WTC11 (cell line): ENCODE measurements at places on chromosomes 7 and 10. TPM values are rescaled to one million over a fixed set of nuclear protein-coding genes. Genes with fewer than 3 reads are reported as not detected.

DNA sequence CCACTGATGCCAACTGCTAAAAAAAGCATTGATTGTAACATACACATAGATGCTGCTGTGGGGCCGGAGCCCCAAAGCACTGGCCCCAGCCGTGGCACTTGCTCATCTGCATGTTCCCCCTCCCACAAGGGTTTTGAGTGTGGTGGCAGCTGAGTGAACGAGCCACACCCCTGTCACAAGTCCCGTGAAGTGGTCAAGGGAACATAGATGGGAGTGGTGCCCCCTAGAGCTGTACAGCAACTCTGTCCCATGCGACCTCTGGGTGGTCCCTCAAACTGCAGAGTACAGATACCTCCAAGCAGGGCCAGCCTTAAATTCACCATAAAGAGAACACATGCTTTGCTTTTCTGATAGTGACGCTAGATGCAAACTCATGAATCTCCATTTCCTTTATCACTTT is 503.3 kb upstream of the NRP1 start:
- no peak for DNase-seq

DNA sequence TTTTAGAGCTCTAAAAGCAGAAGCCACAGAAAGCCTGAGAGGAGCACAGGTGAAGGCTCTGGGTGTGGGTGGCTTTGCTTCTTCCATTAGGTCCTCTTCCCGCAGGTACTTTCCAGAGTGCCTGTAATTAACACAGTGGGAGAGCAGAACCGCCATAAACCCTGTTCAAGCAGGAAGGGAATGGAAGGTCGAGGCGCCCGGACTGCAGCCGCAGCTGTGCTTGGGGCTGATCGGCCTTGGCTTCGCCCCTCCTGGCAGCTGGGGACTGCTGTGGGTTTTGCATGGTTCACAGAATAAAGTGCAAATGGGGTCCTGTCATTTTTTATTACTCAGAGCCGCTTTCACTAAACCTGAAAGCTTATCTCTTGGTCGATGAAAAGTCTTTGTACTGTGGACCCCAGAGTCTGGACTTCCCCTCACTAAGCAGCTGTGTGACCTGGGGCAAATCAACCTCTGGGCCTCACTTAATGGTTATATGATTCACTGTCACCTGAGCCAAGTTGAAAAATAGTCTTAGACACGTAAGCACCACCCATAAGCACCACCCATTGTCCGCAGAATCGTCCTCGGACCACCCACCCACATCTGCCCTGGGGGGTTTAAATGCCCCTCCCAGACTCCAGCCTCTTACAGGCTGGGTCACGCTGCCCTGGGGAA is 100.9 kb downstream of the XRCC2 start:
- DNase-seq, result no peak

GRCh38 chr7:92614660-92615174 is 24.5 kb upstream of the FAM133B start:
- no peak for DNase-seq

GRCh38 chr7:149713731-149714068 is 59.7 kb downstream of the ZNF467 start:
- no peak for DNase-seq

- DNase-seq, result no peak
Observed at GRCh38 chr10:127578259-127578960, 29.3 kb downstream of the NPS start.

CARD11 gene
- total RNA-seq, result 34.6 to 40.8 TPM (median 35.5 TPM) in 3 replicates

DNA sequence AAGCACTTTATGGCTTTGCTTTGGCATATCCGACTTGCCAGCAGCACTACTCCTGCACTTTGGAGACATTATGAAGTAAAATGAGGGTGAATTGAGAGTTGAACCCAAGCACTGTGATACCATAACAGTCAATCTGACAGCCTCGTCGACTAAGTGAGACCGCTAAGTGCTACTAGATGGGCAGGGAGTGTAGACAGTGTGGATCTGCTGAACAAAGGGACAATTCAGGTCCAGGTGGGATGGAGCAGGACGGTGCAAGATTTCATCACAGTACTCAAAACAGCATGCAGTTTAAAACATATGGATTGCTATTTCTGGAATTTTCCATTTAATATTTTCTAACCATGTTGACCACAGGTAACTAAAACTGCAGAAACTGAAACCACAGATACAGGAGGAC is 20.8 kb upstream of the PRTFDC1 start:
- no peak for DNase-seq

CNTNAP2 gene
- total RNA-seq, result 54.2 to 63.8 TPM (median 55.1 TPM) in 3 replicates
